Iris pigment epithelial cell (primary cell): ENCODE measurements at places on chromosomes 13 and 19.

- peak; percentile 38 for DNase-seq
Observed at GRCh38 chr19:48836089-48837017, at the start of gene HSD17B14. Gene HSD17B14, minus strand, starts transcription at chr19:48836491. Its CDS starts 80 bp downstream, at chr19:48836411.

- no peak for DNase-seq
Observed at GRCh38 chr19:13762635-13763235, 1.6 kb upstream of the MRI1 start.

DNA sequence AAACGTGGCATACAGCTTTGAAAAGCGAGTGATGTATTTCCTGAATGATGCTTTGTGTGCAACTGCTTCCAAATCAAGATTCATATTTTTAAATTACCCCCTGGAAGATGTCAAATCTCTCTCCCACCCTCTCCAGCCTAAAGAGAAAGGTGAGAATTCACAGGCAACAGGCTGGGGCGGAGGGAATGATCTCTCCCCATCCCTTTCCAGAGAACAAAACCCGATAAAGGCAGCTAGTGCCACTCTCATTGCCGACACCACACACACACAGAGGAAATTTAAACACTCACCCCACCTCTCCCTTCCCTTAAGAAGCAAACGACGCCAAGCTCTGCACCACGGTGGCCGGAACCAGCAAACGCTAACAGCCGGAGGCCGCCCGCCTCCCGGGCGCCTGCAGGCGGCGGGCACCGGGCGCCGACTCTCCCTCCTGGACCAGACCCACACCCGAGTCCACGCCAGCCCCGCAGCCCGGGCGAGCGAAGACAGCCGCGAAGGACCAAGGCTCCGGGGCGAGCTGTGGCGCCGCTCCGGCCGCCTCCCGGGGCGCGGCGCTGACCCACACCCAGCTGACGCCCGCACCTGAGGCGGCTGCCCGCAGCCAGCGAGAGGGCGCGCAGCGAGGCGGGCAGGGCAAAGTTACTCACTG is 477 bp downstream of the LNX2 start:
- peak; percentile 38 for DNase-seq

DNA sequence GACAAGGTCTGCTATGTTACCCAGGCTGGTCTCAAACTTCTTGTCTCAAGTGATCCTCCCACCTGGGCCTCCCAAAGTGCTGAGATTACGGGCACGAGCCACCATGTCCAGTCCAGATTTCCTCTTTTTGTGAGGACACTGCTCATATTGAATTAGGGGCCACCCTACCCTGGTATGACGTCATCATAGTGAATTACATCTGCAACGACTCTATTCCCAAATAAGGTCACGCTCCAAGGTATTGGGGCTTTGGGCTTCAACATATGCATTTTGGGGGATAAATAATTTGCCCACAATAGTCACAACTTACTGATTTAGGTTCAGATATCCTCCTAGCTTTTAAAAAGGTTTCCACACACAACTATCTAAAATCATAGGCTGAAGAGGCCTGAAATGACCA is 9.5 kb downstream of the SLC15A1 start:
- no peak for DNase-seq

- peak; percentile 86 for DNase-seq
Observed at GRCh38 chr13:98853771-98854221, 101.3 kb upstream of the SLC15A1 start.

GRCh38 chr19:8088752-8089663 is 36.4 kb downstream of the CCL25 start:
- no peak for DNase-seq

- no peak for DNase-seq
Observed at GRCh38 chr13:114152831-114153371, 20.5 kb upstream of the RASA3 start.

DNA sequence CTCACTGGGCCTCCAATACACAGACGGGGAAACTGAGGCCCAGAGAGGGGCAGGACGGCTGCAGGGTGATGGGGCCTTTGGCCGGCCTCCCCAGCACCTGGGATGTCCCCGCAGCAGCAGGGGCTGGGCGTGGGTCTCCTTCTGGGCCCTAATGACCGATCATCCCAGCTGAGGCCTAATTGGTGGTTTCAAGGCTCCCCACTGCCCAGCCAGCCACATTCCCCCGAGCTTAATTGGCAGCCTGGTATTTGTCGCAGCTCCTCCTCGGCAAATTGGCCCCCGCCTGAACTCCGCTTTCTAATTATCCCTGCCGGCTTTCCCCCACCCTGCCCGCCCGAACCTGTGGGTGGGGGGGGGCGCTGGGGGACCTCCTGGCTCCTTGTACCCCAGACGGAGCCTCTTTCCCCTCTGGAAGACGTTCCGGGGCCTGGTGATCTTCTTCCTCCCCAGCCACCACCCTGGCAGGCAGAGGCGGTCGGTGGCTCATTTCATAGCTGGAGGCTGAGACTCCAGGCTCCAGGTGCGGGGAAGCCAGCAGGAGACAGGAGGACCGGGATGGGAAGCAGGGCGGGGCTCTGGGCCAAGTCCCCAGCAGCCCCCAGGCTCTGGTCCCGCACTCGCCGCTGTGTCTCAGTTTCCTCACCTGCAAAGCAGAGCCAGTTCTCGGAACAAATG is 27.2 kb upstream of the WDR18 start:
- DNase-seq: peak; percentile 45

DNA sequence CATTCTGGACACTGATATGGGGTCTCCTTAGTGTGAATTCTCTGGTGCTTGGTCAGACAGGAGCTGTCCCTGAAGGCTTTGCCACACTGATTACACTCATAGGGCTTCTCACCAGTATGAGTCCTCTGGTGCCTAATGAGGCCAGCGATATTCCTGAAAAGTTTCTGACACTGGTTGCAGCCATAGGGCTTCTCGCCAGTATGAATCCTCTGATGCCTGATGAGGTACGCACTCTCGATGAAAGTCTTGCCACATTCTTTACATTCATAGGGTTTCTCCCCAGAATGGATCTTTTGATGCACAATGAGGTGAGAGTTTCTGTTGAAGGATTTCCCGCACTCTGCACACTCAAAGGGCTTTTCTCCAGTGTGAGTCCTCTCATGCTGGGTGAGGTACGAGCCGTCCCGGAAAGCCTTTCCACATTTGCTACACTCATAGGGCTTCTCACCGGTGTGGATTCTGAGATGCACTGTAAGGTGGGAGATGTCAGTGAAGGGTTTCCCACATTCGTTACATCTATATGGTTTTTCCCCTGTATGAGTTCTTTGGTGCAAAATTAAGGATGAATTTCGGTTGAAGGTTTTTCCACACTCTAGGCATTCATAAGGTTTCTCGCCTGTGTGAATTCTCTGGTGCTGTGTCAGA is 22.4 kb downstream of the ZNF329 start:
- DNase-seq: no peak

DNA sequence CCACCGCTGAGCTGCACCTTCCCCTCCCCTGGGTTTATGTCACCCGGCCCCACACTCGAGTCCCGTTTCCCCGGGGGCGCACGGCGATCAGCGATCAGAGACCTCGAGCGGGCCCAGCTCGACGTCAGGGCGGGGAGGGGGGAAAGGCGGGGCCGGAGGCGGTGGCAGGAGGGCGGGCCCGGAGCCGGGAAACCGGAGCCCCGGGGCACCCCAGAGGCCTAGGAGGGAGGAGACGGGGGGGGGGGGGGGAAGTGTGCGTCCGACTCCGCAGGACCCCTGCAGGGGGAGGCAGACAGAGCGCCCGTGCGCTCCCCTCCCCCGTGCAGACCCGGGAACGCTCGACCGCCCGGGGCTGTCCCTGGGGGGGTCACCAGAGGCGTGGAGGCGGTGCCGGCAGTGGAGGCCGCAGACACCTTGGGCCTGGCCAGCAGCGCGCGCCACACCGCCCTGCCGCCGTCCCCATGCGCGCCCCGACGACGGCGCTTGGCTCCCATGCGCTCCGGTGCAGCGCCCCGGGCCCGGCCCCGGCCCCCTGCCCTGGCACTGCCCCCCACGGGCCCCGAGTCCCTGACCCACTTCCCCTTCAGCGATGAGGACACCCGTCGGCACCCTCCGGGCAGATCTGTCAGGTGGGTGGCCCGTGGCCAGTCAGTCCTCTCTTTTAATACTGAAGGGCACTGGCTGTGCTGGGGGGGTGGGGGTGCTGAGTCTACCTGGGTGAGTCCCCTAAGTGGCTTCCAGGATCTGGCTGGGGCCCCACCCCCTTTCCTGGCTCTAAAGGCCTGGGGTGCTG is 11.8 kb downstream of the PDE4A start:
- peak; percentile 53 for DNase-seq

DNA sequence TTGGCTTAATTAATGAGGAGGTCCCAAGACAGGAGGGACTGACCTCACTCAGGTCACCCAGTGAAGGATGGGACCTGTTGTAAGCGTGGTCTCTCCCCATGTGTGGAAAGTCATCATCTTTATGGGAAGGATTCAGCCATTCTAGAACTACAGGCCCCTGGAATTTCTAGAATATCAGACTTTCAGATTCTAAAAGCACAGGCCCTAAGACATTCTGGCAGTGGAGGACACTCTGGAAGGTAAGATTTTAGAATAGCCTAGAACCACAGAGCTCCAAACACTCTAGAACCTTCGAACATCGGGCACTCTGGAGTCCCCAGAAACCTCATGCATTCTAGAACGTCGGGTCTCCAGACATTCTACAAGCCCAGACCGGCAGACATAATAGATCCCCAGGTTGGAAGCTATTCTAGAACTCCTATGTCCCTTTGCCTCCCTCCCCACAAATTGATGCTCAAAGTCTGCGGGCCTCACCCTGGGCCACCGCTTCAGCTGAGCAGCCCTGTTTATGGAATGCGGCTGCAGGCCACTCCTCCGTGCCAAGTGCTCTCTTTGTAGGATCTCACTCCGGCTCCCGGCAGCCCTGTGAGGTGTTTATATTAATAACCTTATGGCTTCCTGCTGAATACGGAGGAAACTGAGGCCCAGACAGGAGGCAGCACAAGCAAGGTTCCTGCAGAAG is 1.9 kb upstream of the KLK15 start:
- DNase-seq: peak; percentile 16

DNA sequence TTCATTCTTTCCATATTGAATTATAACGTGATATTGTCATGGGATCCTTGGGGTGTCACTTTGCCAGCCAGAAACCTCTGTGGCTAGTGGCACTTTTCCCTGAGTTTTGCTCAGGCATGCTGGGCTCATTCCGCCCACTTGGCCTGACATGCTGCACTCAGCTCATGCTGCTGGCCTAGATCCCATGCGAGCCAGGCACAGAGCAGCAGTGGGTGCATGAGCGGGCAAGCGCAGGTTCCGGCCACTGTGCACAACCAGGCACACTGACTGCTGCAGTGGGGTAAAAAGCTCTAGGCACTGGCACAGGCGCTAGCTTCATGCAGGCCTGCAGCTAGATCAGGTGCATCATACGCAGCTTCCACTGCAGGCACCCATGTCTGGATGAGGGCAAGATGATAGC is 221.2 kb downstream of the MAB21L1 start:
- DNase-seq: no peak

DNA sequence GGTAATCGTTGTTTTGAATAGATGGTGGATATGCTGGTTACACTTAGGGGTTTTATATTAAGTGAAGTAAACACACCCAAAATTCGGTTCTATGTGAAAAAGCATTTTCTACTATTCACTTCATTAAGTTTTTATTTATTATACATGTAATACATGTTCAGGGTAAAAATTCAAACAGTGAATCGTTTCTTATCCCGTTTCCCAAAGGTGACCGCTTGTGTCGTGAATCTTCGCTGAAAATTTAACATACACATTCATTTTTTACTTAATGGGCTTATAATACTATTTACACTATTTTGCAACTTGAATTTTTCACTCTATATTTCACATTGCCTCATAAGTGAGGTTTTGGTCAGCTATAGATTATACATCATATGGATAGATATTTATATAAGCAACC is 24.5 kb downstream of the IPO5 start:
- DNase-seq: no peak

- peak; percentile 54 for DNase-seq
Observed at GRCh38 chr19:10270180-10270615, 722 bp upstream of the ICAM1 start.

DNA sequence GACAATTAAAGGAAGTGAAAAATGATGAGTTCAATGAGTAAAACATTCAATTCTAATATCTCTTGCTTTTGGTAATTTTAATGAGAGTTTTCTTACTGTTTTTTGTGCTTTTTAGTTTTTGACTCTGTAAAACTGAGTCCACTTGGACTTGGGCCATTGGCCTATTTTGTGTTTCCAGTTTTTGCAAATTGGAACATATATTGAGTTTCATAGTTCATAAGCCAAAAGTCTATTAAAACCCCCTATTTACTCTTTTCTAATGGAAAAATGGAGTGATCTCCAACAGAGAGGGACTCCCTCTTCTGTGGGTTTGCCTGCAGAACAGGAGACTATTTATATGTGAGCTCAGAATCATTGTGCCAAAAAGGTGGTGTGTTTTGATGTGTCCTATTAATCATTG is 219.7 kb upstream of the SPRY2 start:
- no peak for DNase-seq

DNA sequence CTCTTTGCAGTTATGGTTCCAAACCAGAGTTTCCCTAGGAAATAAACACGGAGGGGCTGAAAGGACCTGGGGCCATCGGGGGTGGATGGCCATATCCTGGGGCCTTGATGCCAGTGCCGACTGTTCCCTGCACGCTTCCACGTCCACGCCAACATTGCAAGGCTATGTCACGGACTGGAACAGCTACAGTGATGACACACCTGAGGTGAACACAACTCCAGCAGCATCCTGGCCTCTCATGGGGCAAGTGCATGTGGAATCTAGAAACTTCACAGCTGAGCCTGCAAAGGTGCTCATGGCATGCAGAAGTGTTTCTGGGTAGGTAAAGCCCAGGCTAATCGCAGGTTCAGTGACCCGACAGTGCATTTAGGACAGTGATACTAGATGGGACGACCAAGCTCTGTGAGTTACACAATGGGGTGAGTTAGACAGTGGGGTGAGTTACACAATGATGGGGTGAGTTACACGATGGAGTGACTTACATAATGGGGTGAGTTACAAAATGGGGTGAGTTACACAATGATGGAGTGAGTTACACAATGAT is 52.0 kb upstream of the GAS6 start:
- DNase-seq: no peak

- DNase-seq: peak; percentile 65
Observed at GRCh38 chr19:2391118-2391725, 31.2 kb downstream of the TMPRSS9 start.

- no peak for DNase-seq
Observed at GRCh38 chr13:20494656-20495055, 31.0 kb downstream of the CRYL1 start.

DNA sequence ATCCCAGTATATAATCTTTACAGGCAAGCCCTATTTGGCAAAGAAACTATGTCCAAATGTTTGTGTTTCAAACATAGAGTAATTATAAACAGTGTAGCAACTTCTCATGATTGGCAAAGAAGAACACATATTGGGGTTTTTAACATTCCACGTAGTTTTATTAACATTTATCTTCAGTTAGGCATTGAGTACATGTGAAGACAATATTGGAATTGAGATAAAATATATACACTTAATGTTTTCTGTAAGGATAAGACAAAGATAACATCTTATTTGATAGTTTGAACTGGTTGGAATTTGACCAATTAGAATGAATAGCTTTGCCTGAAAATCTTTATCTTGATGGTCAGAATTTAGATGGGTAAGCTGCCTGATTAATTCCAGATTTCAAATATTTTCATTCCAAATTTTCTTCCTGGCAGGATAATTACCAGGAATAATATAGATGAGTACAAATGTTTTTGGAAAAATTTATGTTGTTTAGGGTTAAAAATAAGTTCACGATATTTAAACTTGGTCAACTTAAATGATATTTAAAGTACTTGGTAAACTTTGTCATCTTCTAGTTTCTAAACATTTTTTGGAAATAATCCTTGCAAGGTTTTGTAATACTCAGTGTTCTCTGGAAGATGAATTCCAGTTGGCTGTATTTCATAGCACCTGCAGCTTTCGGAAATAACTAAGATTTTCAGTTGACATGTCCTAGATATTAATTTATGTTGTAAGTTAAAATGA is 536.5 kb upstream of the SPRY2 start:
- DNase-seq: no peak

- DNase-seq: peak; percentile 6
Observed at GRCh38 chr13:102768909-102769308, 4.7 kb downstream of the TEX30 start.
